Brain (organoid and tissue), 16 donors: ENCODE measurements at places on chromosomes 6 and 20.

- peak; percentile 65 for DNase-seq
Measured at GRCh38 chr20:17568972-17569521, 828 bp upstream of the DSTN start.

- DNase-seq = no peak
Measured at GRCh38 chr6:41023114-41023513, 15.9 kb downstream of the UNC5CL start.

- no peak for DNase-seq
Measured at GRCh38 chr6:26094036-26094435, 6.8 kb downstream of the HFE start.

- peak; percentile 72 for DNase-seq
Measured at GRCh38 chr20:20370094-20370575, 2.2 kb downstream of the INSM1 start.

DNA sequence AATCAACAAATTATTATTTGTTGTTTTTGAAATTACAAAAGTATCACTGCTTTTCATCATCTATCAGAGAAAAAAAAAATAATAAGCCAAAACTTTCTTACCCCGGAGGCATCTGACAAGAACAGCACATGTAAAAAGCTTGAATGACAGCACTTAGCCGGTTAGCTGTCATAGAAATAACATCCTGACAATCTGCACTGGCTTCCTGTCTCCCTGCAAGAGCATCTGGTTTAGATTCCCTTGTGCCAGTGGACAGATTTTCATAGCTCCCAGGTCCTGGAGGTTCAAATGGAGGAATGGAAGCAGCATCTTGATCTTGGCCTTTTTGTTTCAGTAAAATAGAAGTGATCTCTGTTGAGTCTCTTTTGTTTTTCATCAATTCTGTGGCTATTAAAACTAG lies 74.8 kb downstream of the HACE1 start:
- peak; percentile 24 for DNase-seq

DNA sequence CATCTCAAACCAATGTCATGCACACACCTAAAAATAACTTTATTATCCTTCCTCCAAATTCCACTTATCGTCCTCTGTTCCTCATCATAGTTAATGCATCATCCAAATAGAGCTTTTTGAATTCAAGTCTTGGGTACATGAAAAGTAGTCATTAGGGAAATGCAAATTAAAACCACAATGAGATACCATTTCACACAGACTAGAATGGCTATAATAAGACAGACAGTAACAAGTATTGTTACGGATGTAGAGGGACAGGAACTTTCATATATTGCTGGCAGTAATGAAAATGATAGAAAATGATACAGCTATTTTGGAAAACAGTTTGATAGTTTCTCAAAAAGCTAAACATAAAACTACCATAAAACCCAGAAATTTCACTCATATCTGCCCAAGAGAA lies 59.1 kb downstream of the FHL5 start:
- DNase-seq = no peak

DNA sequence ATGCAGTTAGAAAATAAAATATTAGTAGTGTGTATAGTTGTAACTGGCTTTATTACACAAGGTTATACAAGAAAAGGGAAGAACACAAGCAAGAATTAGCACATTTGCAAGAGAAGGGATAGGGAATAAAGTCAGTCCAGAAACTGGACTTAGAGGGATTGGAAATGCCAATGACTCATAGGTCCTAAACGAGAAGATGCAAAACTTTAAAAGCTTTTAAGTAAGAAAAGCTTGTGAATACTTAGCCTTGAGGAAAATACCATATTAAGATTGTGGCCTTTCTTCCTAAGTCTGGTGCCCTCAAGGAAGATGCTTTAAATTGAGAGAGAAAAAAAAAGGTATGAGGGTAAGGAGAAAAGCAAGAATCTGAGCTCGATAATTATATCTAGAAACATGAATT lies 102.3 kb upstream of the MCHR2 start:
- no peak for DNase-seq

DNA sequence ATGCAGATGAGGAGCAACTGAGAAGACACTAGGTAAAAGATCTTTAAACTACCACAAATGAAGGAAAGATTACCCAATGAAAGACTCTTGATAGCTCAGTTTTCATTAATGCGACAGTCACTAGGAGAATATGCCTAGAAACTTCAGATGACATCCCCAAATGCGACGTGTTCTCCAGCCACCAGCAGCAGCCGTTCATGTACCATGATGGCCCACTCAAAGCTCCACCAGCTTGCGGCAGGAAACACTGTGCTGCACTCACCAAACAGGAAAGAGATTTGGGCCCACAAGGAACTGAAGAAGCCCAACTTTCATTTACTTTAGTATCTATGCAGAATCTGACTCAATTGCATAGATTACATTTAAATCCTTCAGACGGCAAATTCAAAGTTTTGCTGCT lies 7.5 kb downstream of the DIDO1 start:
- DNase-seq = no peak

- DNase-seq = no peak
Measured at GRCh38 chr20:25549172-25549773, 36.1 kb downstream of the NINL start.

DNA sequence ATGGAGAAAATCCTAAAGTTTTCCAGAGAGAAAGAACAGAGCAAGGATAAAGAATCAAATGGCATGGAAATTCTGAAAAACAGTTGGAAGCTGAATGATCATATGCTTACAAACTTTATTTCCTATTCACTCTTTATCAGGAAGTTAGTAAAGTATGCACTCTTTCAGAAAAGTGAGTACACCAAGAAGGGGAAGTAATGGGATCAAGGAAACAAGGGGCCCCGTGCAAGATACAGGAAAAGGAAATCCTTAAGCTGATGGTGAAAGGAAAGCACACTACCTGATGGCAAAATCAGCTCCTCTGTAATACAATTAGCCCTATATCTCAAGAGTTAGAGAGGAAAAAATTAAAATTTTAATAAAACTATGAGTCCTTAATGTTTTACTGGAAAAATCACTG lies 14.0 kb downstream of the CALHM6 start:
- DNase-seq = no peak

DNA sequence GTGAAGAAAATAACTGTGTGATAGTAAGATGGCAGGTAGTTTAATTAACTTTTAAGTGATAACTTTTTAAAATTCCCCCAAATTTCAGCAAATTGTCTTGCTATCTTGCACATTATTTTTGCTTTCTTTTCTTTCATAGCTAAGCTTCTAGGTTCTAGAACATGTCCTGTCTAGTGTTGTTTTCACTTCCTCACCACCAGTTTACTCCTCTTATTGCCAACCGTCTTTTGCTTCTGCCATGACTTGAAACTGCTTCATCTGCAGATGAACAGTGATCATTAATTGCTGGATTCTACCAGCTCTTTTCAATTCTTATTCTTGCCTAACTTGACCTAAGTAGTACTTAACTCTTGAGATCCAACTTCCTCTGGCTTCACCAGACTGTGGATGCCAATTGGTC lies 137.8 kb downstream of the CENPW start:
- no peak for DNase-seq

GRCh38 chr20:17664025-17664633 lies 17.9 kb downstream of the RRBP1 start:
- no peak for DNase-seq

GRCh38 chr6:166870602-166871208 lies 85.6 kb downstream of the RNASET2 start:
- no peak for DNase-seq

DNA sequence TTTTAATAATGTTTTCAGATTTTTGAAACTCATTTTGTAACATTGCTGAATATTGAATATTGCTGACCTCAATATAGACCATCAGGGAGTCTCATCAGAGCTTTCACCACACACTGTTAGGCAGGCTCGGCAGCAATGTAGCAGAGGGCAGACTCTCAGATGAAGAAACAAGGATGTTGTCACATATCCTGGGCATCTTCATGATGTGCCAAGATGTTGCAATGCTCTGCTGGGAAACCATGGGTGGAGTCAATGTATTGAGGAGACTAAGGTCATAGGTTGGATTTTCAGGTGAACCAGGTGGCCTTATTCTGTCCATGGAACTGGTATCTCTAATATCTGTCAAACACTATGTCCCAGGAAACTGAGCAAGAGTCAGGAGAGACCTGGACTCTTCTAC lies 27.3 kb downstream of the NR2E1 start:
- DNase-seq = no peak

GRCh38 chr6:159102373-159103160 lies 57.8 kb upstream of the TAGAP start:
- no peak for DNase-seq

DNA sequence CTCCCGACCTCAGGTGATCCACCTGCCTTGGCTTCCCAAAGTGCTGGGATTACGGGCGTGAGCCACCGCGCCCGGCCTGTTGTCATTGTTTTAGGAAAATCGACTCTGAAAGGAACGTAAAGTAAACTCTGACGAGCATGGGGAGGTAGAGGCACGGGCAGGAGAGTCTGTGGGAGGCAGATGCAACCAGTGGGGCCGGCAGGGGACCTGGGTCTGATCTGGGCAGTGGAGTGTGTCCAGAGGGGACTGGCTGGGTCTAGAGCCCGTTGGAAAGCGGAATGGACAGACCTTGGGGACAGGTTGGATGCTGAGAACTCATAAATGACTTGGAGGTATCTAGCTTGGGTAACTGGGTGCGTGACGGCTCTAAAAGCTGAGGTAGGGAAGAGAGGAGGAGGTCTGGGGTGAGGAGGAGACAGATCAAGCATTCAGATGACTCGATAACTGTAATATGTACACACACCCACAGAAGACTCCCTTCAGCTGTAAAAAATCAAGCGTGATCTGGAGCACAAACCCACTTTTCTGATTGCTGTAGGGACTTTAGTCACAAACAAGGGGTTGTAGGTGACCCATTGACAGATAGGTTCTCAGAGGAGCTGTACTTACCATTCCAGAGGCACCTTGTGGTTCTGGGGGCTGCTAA lies 22.4 kb downstream of the MANBAL start:
- no peak for DNase-seq

DNA sequence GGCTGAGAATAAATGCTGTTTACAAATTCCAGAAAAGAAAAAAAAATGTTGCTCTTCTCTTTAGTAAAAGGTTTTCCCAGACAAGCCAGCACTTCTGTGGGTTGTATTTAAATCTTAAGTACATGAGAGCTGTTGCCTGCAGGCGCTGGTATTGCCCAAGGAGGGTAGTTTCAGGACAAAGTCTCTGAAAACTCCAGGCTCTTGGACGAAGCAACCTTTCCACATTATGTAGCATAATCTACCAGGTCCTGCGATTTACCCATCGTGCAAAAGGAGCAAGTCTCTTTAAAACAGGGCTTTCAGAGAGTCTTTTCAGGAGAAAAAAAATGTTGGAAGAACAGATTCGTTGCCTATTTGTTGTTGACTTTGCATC lies 65.6 kb downstream of the PLG start:
- DNase-seq = no peak

GRCh38 chr20:14879020-14879697 lies 541.7 kb upstream of the FLRT3 start:
- no peak for DNase-seq

DNA sequence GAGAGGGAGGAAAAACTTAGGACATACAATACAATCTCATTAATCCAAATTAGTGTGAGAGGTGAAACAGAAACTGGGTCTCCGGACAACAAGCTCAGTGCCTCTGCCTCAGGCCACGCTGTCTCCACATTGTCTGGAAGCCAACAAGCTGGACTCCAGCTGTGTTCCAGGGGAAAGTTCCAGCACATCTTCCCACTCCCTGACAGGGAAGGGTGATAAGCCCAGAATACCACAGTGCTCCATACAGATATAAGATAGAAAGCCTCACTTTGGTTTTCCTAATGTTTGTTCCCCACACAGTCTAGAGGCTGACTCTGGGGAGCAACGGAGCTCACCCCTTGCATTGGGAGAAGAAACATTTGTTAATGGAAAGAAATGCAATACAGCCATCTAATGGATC lies 117.1 kb upstream of the SPTLC3 start:
- DNase-seq = no peak

GRCh38 chr6:53306819-53307347 lies 41.9 kb downstream of the ELOVL5 start:
- no peak for DNase-seq

GRCh38 chr6:8982668-8983067 lies 547.3 kb upstream of the SLC35B3 start:
- DNase-seq = no peak

- DNase-seq = no peak
Measured at GRCh38 chr6:149213829-149214228, 103.7 kb upstream of the TAB2 start.

- no peak for DNase-seq
Measured at GRCh38 chr6:139943391-139943790, 568.9 kb upstream of the CITED2 start.

GRCh38 chr6:121645100-121645745 lies 209.8 kb downstream of the GJA1 start:
- no peak for DNase-seq

GRCh38 chr6:166600931-166601330 lies 14.5 kb upstream of the RAMACL start:
- no peak for DNase-seq

DNA sequence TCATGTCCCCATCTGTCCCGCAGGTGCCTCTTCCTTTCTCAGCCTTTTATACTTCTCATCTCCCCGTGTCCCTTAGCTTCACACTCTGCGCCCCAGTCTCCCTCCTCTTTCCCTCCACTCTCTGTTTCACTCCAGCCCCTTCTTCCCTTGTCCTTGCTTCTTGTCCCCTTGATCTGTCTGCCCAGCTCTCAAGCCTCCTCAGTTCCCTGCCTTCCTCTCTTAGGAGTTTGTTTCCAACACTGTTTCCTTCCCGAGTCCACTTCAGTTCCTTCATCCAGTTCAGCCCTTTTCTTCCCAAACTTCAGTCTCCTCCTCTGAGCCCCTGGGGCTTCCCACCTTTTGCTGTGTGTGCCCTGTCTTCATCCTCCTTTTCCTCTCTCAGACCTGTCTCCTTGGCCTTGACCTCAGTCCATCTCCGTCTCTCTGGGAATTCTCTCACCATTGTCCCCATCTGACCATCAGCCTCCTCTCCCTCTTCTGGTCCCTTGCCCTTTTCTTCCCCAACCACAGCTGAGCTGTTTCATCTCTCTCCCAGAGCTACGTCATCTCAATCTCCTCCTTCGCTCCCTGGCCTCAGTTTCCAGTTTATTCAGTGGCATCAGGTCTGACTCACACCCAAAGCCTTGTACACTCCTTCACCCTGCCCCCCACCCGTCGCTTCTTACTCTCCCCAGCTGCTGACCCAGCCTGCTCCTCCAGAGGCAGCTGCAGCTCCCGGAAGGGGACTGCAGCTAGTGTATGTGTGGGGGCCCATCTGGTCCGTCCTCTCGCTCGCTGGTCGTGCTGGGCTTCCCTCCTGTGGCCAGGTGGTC lies 2.7 kb upstream of the DDR1 start:
- peak; percentile 43 for DNase-seq

DNA sequence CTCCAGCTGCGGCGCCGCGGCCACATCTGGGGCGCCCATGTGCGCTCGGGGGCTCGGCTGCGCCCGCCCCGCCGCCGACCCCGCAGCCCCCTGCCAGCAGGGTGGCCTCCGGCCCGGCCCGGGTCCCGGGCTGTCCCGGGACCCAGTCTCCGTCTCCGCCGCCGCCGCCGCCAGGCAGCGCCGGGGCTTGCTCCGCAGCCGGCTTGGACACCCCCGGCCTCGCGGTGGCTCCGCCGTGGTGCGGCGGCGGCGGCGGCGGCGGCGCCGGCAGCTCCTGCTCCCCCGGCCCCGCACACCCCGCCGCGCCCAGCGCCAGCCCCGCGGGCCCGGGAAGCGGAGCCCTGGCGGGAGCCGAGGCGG lies 219 bp downstream of the ISM1 start:
- DNase-seq = no peak
